ENCODE measurements at places on chromosomes 3 and 15.

DNA sequence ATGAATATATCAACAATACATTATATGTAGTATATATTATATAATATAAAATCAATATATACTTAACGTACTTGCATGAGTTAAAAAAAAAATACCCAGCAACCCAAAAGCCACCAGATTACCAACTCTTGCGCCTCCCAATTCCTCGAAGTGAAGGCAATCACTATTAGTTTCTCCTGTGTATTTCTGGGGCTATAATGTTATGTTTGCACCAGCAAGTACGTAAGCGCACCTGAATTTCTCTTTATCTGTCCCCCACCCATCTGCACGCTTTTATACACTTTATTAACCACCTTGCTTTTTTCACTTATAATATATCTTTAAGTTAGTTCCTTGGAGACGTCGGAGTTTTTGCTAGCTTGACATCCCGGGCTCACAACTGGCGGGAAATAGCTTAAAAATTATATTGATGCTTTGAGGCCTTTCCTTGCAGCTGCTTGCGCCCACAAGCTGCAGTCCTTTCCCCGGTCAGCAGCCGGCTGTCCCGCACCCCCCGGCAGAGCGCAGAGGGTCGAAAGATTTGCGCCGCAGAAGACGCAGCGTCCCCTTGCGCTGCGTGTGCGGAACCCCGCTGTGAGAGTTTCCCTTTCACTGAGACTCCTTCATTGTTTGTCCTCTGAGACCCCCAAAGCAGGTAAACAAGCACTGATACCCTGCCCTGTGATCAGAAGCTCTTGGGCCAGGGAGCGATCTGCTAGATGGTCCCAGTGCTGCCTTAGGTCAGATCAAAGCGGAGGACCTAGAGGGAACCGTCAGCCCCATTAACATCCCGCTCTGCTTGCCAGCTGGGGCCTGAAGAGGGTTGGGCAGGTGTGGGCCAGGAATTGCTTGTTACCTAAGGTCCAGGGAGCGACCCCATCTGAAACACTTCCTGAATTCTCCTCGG lies 8.9 kb upstream of the EOMES start:
- DNase-seq = no peak

GRCh38 chr3:25021816-25022215 lies 406.2 kb upstream of the RARB start:
- no peak for DNase-seq

DNA sequence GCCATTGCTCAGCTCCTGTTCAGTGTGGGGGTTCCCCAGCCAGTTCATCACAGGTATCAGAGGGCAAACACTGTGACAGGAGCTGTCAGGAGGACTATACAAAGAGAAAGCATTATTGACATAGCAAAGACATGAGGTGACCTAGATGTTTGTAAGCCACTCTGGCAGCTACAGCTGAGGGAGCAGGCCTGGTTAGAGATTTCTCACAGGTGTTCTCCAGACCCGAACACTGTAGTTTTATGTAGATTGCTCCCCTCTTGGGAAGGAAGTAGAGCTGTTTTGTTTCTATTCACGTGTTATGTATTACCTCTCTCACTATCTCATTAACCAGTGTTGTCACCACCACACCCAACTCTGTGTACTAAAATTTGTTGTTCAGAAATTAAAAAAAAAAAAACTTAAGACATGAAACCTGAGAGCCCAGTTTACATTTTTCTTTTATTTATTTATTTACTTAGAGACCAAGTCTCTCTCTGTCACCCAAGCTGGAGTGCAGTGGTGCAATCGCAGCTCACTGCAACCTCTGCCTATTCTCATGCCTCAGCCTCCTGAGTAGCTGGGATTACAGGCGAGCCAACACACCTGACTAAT lies 123.7 kb downstream of the RBPMS2 start:
- no peak for DNase-seq

DNA sequence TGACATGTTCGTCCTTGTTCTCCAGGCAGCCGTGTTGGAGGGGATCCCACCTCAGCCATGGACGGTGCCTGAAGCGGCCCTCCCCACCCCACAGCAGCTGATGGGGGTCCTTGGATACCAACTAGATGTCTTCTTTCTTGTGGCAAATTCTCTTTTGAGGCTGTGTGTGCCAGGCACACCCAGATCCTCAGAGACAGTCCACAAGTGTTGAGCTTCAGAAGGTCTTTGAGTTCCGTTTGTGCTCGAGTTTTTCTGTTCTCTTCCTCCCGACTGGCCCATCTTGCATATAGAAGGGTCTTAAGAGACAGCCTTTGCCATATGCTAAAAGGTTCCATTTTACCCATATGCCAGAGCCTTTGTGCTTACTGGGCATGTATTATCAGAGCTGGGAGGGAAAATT lies 227.4 kb downstream of the THSD4 start:
- DNase-seq = no peak

GRCh38 chr3:17151598-17152373 lies 267.0 kb downstream of the PLCL2 start:
- DNase-seq = no peak

- no peak for DNase-seq
Measured at GRCh38 chr3:178325330-178325729, 210.9 kb upstream of the KCNMB2 start.

- DNase-seq = no peak
Measured at GRCh38 chr3:188003188-188004171, 150.5 kb upstream of the LPP start.

- DNase-seq = no peak
Measured at GRCh38 chr15:67253549-67254237, 768 bp downstream of the AAGAB start.

DNA sequence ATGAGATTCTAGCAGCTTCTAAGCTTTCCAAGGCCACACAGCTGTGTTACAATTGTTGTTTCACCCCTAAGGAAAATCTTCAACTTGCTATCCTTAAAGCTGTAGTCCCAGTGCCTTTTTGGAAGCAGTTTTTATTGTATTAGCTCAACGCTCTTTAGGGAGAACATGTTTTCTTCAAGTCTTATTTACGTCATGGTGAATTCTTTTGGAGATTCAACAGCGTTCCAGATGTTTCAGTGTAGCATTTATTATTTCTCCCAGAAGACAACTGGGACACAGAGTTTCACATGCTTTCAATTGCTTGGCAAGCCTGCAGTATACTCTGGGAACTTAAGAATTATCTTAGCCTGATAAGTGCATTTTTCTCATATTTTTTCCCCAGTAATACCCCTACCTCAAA lies 888.3 kb downstream of the PLOD2 start:
- DNase-seq = no peak

- DNase-seq = no peak
Measured at GRCh38 chr3:43865887-43866528, 175.3 kb downstream of the ABHD5 start.

DNA sequence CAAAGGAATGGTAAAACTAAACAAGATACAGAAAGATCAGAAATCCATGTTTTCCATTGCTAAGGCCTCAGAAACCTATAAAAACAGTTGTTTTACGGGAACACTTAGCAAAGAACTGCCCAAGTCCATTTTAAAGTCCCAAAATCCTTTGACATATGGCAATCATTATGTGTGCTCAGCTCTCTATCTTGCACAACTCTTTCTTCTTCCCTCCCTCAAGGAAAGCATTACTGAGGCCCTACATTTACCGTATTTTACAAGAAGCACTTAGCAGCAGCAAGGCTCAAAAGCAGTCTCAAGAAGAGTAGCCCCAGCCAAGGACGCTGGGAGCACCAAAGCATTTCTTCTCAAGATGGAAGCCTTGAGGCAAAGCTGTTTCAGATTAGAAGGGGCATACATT lies 169.6 kb upstream of the LRTM1 start:
- DNase-seq = no peak

DNA sequence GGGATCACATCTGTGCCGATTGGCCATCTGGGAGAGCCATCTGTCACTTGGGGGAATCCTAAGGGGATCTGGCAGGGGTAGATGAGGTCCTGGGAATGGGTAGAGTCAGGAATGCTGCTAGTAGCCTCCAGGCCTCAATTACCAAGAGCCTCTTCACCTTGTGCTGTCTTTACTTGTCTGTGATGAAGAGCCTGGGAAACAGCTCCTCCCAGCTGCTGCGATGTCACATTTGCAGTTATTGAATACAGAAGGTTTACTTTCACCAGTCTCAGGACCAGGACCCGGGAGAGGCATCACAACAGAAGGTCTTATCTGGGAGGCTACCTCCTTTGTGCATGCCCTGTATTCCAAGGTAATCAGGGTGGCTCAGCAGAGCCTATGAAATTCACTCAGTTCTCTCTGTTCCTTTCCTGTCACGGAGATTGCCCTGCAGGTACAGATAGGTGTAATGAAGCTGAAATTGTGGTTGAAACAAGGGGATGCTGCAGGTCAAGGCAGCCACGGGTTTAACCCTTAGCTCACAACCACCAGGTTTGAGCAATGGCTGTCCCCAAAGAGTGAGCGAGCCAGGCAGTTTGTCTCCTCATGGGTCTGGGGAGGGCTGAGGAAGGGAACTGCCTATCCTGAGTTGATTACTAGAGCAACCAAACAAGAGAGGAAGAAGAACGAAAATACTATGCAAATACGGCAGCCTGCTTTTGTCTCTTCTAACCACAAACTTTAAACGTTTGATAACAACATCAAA lies 298.9 kb upstream of the RORA start:
- DNase-seq = no peak

GRCh38 chr15:68025835-68026424 lies 28.2 kb upstream of the PIAS1 start:
- DNase-seq = no peak

DNA sequence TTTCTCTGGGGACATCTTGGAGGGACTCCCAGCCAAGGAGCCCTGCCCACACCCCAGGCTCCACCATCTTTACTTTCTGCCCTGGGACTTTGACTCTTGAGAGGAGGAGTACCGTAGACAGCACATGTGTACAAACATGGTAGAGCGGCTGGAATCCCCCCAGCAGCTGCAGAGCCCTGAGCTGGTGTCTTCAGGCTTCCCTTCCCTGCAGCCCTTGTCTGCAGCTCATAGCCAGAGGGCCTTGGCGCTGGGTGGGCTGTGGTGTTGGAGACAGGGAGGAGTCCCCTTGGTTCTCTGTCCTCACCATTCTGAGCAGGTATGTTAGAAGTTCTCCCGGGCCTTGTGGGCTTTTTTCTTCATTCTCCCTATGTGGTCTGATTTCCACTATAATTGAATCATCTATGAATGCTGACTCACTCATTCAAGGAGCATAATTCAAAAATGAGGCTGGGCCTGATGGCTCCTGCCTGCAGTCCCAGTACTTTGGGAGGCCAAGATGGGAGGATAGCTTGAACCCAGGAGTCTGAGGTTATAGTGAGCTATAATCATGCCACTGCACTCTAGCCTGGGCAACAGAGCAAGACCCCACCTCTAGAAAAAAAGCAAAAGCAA lies 97.8 kb upstream of the MEF2A start:
- no peak for DNase-seq

- DNase-seq = no peak
Measured at GRCh38 chr3:13851997-13852637, 27.8 kb downstream of the WNT7A start.

GRCh38 chr3:29291260-29291981 lies 10.6 kb downstream of the RBMS3 start:
- no peak for DNase-seq

GRCh38 chr15:68997930-68998777 lies 16.3 kb upstream of the NOX5 start:
- no peak for DNase-seq

GRCh38 chr15:64599716-64600115 lies 139.3 kb downstream of the ZNF609 start:
- DNase-seq = no peak

GRCh38 chr15:53833134-53833624 lies 73.7 kb upstream of the WDR72 start:
- no peak for DNase-seq

DNA sequence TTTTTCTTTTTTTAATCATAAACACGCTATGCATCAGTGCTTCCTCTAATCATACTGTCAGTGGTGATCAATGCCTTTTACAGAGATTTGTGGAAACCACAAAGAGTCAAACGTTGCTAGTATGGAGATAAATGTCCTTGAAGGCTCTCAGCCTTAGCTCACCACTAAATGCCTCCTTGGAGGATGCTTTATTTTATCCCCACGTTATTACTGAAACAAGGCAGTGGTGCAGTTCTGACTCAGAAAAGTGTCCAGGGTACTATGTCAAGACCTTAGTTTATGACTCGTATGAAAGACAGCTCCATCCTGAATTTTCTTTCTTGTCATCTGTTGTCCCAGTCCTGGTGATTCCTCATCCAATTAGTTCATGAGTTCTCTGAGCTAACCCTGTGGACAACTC lies 1146.7 kb downstream of the IGSF11 start:
- DNase-seq = no peak

DNA sequence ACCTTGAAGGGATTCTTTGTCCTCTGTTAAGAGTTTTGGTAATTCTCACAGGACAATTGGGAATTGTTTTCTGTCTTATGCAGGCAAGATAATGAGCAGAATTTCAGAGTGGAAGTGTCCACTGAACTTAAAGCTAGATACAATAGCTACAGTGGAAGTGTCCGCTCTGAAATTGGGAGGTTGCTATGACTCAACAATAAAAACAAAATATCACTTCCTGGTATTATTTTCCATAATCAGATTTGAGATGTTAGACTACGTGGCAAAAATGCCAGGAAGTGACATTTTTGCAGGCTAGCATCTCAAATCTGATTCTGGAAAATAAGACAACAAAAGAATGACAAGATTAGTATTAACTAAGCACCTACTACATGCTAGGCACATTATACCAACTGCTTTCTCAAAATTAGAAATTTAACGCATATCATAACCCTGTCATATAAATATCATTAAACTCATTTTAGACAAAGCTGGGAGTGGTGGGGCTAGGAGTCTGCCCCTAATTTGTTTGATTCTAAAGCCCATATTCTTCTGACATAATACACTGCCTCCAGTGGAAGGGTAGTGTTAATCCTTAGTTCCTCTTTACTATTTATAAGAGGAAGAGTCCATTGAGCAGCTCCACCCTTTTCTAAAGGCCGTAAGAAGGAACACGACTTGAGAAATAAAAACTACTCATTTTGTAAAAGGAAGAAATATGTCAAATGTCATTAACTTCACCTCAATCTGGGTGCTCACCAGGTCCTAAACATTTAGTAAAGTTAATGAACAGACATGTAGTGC lies 266.9 kb upstream of the STT3B start:
- no peak for DNase-seq

DNA sequence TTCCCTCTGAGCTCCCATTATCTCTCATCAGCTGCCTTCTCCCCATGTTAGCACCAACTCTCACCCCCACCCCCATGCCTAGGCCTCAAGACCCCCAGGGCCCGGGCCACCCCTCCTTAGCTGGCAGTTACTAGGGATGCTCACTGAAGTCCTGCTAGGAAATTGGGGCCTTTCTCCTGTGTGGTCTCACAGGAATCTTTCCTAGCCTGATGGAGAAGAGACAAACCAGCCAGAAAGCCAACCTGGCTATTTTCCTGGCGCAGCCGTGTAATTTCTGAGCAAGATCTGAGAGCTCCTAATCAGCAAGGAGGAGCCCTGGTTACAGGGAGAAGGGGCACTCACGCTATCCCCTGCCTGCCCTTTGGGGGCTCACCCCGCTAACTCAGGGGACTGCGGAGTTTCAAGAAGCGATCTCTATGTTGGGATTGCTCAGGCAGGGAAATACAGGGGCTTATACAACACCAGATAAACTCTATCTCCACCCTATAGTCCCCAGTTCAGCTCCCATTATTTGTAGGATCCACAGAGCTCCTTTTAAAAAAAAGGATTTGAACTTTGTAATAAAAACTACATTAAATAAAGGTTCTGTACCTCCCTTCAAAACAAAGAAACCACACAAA lies 25.2 kb downstream of the NR2F2 start:
- no peak for DNase-seq

All from SW 1271 (cell line).